Germinal center (tissue), 1 donor: ENCODE measurements at places on chromosomes 6 and 20.
A peak's percentile ranks its signal among the peaks of the same experiment; 100 is the strongest.

DNA sequence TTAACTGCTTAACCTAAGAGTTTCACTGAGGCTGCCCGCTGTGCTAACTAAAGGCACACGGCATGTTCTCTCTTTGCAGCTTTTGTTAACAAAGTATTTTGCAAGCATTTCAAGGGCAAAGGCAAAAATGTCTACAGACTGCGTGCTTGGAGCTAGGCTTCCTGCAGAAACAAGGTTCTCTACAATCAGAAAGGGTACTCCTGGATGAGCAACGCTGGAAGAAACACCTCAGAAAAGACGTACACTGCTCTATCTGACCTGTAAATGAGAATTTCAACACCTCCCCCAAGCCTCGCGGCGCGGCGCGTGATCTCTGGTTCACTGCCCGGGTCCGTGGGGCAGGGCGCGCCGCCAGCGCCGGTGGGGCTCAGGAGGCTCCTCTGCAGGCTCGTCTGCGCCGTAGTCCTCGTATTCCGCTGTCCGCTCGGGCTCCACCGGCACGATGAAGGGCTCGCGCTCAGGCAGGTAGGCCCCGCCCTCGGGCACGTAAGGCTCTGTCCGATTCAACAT is 120.9 kb downstream of the COL12A1 start:
- no peak for DNase-seq

DNA sequence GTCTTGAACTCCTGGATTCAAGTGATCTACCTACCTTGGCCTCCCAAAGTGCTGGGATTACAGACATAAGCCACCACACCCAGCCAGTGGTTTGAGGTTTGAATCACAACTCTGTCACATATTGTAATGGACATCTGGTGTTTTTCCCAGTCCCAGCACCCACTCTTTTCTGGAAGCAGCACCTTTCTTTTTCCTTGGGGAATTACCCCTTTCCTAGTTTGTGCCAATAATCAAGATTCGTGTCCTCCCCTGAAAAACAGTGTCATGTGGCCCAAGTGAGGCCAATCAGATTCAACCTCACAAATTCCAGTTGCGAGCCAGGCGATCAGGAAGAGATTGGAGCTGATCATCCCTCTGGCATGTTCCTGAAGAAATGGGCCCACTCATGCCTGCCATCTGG is 71.7 kb upstream of the SGK1 start:
- no peak for DNase-seq

- DNase-seq, result no peak
These were observed 2.3 kb upstream of the TTBK1 start for GRCh38 chr6:43240950-43241349.

DNA sequence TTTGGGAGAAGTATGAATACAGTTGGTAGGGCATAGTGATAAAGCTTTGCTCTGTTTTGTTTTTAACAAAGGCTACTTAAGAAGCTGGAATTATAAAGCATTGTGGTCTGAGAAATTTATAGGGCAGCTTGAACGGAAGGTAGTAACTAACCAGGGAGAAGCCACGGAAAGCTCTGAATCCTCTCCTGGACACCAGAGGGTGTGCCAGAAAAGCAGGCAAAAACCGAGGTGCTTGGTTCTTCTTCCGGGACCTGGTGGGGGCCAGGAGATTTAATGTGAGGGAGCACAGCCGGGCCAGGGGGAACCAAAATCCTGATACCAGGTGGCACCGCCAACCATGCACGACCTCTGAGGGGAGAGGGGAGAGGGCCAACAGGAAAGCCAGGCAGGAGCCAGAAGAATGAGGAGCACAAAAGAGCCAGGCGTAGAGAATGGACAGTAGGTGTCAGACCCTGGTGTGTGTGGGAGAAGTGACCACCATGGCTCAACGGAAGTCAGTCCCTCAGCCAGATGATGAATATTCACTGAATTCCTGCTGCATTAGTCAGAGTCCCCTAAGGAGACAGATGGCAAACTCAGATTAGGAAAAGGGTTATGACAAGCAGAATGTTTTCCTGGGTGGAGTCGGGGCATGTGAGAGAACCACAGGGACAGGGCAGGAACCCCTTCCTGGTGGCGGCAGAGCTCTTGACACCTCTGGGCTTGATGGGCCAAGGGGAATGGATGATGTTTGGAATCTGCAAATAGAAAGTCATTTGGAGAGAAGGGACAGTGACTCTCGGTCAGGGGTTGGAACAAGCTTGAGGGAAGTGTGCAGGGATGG is 262.3 kb downstream of the ZNF217 start:
- no peak for DNase-seq

DNA sequence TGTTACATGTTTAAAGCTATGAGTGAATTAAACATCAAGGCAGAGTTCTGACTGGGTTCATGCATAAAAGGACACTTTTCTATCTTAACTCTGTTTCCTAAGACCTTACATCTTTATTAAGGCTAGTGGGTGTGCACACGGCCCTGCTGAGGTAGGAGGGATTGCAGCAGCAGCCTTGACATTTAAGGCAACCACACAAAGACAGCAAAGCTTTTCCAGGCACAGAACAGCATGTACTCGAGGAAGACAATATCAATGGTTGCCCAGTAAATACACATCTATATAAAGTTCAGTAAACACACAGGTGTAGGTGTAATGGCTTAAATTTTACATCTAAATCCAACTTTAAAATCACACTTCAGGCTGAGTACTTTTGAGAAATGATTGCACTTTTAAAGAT is 79.8 kb upstream of the LOC128125822 start:
- DNase-seq, result no peak

DNA sequence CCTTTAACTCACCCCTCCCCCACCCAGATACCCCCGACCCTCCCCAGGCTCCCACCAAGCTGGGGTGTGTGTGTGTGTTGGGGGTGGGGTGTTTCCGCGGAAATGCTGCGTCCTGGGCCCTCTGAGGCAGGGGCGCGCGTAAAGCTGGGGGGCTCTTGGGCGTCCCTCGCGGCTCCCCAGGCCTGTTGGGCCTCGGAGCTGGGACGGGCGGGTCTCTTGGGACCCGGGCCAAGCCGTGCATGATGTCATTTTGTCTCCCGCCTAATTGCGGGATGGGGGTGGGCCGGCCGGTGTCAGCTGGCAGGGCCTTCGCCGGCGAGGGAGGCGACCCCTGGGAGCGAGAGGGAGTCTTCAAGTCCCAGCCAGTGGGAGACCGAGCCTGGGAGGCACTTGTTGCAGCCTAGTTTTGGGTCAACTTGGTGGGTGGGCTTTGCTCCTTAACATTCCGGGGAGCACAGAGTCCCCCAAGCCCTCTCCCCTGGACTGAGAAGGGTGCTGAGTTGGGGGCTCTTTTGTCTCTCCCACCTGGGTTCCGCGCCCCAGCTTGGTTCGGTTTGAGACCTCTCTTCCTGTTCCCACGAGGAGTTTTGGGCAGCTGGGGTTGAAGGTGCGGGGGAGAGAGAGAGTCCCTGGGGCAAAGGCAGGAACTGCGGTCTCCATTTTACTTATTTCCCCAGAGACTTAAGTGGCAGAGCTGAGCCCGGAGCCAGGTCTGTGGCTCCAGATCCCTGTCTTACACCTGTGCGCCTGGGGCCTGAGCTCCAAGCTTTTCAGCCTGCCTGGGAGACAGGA is 623 bp downstream of the MYBL2 start:
- DNase-seq, result peak; percentile 54

GRCh38 chr6:133892813-133893691 is 4.1 kb downstream of the TCF21 start:
- no peak for DNase-seq

- DNase-seq, result no peak
These were observed 12.0 kb downstream of the GATA5 start for GRCh38 chr20:62463651-62464424.

- DNase-seq, result no peak
These were observed 33.7 kb upstream of the GPR6 start for GRCh38 chr6:109944448-109944847.

DNA sequence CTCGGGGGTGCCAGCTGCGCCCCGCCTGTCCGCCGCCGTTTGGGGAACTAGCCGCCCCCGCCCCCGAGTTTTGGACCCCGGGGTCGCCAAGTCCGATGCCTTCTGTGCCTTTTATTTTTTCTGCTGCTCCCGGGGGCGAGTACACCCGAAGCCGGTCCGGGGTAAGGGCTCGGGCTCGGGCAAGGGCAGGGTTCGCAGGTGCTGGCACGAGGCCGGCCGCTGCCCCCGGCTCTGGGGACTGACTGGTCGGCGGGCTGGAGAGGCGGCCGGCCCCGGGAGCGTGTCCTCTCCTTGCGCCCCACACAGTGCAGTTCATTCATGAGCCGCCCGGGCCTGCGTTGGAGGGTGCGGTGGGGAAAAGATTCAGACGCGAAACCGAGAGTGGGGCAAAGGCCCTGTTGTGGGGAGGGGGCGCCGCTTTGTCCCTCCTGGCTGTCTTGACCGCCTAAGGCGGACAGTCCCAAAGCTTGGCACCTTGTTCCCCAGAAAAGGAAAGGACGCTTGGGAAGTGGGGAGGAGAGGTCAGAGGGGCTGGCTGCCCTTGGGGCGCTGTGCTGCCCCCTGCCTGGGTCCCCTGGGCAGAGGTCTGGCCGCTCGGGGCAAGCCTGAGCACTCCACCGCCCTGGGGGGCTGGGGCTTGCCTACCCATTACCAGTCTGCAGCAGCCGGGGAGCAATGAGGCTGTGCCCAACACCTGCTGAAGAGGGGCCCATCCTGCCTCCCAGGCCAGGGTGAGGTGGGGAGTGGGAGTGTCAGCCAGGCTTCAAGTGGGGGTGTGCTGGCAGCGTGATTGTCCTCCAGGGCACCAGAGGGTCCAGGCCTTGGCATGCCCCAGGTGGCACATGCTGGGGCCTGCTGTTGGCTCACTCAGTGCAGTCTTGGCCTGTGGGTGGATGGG is 915 bp downstream of the TMEM63B start:
- peak; percentile 39 for DNase-seq

DNA sequence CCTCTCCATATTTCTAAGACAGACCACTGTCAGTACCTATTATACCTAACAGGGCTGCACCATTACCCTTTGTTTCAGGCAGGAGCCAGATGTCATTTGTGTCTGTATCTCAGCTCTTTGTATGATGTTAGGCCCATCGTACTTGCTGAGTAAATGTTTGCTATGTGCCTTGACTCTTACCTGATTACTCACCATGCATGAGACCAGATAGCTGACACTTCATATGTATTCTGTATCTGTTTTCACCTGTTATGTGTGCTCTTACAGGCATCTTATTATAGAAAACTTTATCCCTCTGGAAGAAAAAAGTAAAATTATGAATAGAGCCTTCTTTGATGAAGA is 31.7 kb upstream of the ASXL1 start:
- no peak for DNase-seq
